NCI-H1105 treated with DMSO at 0.1 percent for 48 hours (cell line): ENCODE measurements at places on chromosomes 4 and X.

- DNase-seq = no peak
Measured at GRCh38 chrX:134718105-134718965, 60.1 kb upstream of the PLAC1 start.

DNA sequence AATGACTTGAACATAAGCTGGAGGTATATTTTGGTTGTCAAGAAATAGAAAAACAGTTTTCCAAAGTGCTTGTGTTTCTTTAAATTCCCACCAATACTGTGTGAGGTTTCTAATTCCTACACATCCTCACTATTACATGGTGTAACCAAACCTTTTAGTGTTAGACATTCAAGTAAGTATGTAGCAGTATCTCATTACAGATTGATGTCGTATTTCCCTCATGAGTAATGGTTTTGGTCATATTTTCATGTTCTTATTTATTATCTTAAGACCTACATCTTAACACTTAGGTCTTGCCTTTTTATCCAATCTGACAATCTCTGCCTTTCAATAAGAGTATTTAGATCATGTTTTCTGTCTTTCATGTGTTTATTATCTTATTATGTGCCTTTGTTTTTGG lies 253.7 kb upstream of the ANXA10 start:
- no peak for DNase-seq

- no peak for DNase-seq
Measured at GRCh38 chr4:183576701-183577404, 72.0 kb downstream of the ING2 start.

DNA sequence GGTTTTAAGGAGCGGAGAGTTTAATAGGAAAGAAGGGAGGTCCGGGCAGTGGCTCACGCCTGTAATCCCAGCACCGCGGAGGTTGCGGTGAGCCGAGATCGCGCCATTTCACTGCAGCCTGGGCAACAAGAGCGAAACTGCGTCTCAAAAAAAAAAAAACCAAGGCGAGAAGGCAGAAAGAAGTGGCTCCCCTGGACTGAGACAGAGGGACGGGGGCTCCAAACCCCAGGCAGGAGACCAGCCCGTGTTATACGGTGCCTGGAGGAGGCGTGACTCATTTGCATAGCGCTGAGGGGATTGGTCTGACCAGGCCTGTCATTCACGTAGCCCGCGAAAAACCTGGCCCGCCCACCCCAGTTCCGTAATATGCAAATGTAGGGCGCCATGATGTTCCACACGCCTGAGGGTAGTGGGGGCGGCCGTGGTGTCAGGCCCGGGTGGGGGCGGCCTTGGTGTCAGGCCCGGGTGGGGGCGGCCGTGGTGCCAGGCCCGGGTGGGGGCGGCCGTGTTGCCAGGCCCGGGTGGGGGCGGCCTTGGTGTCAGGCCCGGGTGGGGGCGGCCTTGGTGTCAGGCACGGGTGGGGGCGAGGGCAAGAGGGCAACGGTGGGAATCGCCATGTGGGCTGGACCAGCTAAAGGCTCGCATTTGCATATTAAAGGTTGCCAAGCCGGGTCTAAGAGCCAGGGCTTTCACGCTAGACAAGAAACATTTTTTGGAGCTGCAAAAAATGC lies 2.1 kb downstream of the PLCXD1 start:
- DNase-seq = no peak

GRCh38 chr4:147578051-147578476 lies 39.1 kb upstream of the TMEM184C start:
- no peak for DNase-seq

- DNase-seq = peak; percentile 47
Measured at GRCh38 chrX:12946838-12947544, 27.9 kb upstream of the TMSB4X start.

- peak; percentile 32 for DNase-seq
Measured at GRCh38 chr4:40837094-40837870, 87.5 kb downstream of the NSUN7 start.

- no peak for DNase-seq
Measured at GRCh38 chr4:124694306-124694705, 18.2 kb downstream of the ANKRD50 start.

GRCh38 chr4:174860588-174860987 lies 31.5 kb upstream of the GLRA3 start:
- DNase-seq = no peak

- DNase-seq = no peak
Measured at GRCh38 chr4:972651-973424, 531 bp downstream of the DGKQ start.

DNA sequence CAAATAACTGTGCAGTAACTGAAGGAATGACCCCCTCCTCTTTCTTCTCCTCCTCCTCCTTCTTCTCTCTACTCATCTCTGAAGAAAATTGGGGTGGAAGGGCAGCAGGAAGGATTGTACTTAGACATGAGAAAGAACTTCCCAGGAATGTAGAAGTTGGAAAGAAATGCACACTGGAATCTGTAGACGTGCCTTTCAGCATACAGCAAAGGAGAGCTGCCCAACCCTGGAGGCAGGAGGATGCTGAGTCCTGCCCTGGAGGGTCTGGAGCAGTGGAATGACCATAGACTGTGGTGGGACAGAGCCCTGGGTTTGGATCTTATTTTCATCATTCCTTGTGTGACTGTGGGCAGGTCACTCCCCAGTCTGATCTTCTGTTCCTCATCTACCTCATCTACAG lies 80.1 kb downstream of the PJA1 start:
- no peak for DNase-seq
